Stimulated activated CD8-positive, alpha-beta memory T cell treated with anti-CD3 and anti-CD28 coated beads, Interleukin-7, amount 100 ng/mL, for 48 hours (primary cell): ENCODE measurements at places on chromosomes 2 and 18.

DNA sequence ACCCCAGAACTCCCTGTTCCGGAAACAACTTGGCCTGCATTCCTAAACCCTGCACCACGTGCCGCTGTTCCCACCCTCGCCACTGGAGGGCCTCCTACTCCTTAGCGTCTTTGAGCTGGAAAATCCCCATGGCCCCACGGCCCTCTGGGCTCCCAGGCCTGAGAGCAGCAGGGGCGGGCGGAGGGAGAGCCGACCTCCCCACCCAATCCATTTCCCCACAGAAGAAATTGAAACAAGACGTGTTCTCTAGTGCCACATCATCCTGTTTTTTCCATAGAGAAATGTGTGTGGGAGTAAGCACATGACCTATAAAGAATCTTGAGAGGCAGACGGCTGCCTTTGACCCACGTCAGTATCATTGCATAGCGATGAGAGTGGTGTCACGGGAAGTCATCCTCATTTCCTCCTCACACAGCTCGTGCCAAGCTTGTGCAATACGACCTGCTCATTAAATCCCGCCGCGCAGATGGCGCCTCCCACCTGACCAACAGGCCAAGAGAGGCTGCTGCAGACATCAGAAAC is 79.2 kb downstream of the LAMA1 start:
- DNase-seq: no peak

DNA sequence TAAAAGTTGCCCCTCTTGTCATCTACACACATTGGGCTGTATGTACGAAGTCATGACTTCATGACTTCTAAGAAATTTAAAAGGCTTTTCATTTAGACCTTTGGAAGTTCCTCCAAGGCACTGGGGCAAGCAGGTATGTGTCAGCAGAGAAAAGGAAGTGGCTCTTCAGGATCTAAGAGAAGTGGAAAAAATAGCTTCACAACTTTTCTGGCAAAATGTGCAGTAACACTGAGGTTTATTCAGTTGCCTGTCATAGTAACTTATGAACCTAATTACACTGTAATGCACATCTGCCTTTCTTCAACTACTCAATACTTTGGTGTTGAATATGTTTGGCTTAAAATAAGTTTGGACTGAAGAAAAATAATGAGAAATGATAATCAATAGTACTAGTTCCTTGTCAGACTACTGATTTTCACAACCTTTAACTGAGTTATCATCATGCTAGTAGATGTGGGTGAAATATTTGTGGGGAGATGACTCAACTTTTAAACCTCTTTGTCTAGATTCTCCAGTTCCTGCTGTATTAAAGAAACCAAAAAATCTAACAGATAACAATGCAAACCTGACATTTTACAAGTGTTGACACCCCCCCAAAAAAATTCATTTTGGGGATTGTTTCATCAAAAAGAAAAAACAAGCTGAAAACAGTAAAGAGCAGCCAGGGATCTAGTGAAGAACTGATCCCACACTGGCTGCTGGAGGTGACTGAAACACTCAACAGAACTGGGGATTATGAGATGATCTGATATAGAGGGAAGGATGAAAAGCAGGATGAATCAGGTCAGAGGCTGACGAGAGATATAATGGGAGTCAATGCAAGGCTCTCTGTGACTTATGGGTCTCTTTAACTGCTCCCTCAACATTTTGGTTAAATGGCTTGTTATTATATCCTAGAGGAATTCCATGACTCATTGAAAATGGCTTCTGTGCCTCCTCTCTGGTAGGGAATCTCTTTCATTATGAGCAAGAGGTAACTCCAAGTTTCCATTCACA is 84.6 kb downstream of the COLEC12 start:
- DNase-seq: no peak

- DNase-seq: no peak
These were observed 286.0 kb downstream of the LPIN1 start for GRCh38 chr2:12032398-12032797.

- DNase-seq: no peak
These were observed 3.0 kb downstream of the CNNM4 start for GRCh38 chr2:96763511-96764252.

GRCh38 chr2:144524118-144525009 is 4.4 kb upstream of the ZEB2 start:
- DNase-seq: no peak

DNA sequence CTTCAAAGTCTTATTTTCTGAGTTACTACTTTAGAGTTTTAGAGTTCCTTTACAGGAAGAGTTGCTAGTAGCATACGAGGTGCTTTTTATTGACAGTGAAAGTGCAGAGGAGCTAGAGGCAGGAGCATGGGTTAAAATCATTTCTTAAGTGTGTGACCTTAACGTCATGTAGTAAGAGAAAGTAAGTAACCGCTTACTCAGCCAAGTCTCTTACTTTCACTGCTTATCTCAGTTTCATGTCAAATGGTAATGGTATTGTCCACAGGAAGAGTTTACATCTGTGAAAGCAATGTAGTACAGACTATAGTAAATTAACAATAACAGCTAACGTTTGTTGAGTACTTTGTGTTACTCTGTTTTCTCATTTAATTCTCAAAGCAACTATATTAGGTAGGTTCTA is 12.6 kb downstream of the NDUFAF7 start:
- no peak for DNase-seq

DNA sequence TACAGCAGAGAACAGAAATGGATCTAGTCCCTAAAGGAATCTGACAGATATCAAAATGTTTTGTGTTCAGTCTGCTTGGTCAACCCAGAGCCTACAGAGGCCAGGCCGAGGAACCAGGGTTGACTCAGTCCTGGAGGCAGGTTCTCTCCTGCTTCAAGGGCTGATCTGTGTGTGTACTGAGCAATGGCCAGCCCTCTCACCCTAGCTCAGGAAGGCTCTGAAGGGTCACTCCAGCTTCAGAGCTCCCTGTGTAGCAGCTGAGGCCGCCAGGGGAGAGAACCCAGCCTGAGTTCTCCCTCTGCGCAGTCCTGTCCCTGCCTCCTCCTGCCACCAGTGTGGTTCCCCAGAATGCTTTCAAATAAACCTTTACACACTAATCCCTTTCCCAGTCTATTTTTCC is 41.1 kb downstream of the NEURL3 start:
- DNase-seq: no peak

DNA sequence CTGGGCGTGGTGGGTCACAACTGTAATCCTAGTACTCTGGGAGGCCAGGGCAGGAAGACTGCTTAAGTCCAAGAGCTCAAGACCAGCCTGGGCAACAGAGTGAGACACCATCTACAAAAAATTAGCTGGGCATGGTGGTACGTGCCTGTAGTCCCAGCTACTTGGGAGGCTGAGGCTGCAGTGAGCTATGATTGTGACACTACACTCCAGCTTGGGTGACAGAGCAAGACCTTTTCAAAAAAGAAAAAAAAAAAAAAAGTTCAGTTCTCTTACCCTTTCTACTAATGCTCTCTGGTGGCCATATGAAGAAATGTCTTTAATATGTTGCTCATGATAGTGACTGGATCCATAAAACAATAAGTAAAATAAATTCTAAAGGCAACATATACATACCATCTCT is 14.9 kb downstream of the TYW5 start:
- no peak for DNase-seq

DNA sequence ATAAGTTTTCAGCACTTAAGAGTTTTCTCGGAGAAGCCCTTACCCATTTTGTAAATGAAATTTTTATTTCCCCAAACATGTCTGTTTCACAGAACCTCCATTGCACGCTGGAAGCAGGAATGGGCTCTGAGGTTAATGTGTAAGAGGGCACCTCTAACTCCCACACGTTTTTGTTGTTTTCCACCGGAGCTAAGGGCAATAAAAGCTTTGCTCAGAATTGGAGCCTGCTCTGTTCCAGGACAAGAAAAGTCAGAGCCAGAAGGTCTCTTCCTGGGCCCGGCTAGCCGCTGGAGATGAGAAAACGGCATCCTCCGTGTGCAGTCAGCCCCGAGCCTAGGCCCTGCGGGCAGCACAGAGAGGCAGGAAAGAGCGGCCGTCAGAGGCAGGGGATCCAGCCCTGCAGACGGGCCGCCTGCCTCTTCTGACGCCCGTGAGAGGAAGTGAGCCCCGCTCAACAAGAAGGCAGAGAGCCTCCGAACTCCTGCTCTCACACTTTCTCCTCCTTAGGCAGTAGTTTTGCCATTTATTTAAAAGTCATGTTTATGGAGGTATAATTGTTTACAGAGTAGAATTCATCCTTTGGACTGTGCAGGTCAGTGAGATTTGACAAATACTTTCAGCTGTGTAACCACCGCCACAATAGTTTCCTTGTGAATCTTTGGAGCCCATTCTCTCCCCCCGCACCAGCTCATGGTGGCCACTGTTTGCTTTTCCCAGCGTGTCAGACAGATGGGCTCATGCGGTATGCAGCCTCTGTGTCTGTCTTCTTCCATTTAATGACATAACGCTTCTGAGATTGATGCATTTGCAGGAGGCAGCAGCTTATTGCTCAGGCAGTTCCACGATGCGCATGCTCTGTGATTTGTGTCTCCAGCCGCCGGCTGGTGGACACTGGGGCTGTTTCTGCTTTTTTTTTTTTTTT is 117.3 kb downstream of the GALR1 start:
- DNase-seq: no peak

DNA sequence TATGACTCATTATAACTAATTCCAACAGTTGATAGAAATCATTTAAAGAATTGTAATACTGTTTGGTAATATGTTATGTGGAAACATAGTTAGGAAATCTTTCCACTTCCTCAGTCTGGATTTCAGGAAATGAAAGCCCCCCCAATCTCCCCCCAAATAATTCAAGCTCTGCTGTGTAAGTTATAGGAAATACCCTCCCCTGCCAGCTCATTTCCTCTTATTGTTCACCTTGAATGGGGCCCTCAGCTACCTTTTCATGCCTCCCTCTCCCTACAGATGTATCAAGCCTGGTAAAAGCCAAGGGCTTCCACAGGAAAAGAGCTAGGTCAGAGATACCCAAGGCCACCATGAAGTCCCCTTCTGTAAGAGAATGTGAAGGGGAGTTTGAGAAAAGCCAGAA is 155.5 kb downstream of the CNTNAP5 start:
- no peak for DNase-seq

GRCh38 chr2:148259674-148260073 is 238.8 kb downstream of the MBD5 start:
- DNase-seq: no peak

- DNase-seq: no peak
These were observed 86.0 kb downstream of the COL3A1 start for GRCh38 chr2:189060096-189060642.

DNA sequence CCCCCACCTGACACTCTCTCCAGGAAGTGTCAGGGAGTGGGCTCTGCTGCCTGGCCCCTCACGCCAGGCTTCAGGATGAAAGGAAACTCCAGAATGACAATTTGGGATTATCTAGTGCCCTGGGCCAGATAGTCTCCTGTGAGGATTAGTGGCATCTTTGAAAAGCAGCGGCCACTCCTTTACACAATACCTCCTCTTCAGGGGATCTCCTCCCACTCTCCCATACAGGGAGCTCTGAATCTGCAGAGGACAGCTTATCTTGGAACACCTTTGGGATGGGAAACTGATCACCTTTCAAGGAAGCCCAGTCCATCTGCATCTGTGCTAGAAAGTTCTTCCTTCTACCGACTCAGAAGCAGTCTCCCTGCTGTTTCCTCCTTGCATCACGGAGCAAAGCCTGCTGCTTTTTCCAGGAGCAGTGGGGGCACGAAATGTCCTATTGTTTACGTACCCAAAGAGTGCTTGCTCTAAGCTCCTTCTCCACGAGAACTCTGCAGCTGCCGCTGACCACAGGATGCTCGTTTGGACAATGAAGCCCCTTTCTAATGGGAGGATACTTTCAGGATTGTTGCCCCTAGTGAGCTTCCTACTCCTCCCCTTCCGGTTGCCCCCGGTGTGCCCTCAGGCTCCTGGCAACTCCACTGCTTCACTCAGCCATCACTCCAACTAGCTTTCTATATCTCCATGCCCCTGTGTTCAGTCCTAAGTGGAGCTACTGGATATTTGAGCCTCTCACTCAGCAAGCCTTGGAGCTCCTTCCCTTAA is 31.5 kb downstream of the SIX3 start:
- no peak for DNase-seq

DNA sequence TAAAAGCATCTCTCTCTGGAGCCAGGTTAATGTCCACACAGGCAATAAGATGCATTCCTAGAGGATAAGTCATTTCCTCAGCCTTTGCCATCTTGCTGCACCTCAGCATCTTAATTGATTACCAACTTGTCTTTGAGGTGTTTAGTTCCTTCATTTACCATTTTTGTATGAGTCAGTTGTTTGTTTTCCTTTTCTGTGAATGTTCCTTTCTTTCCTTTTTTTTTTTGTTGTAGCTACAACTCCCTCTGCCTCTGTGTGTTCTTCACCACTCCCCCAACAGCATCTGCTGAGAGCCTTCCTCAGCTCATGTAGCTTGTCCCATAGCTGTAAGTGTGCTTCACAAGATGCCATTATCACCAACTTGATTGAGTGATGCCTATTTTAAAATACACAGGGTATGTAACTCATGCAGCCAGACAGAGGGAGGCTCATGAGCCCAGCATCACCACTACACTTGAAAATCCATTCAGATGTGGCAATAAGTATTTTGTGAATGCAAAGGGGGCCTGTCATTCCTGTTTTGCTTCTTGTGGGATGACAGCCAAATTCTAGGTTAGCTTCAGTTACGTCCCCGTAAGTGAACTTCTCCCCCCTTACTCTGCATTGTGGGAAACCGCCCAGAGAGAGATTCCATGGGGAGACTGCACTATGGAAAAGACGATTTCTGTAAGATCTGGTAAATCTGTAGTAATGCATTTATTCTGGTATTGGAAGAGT is 315.9 kb upstream of the ZEB2 start:
- DNase-seq: no peak

GRCh38 chr18:30775629-30776028 is 266.9 kb downstream of the DSC3 start:
- no peak for DNase-seq

DNA sequence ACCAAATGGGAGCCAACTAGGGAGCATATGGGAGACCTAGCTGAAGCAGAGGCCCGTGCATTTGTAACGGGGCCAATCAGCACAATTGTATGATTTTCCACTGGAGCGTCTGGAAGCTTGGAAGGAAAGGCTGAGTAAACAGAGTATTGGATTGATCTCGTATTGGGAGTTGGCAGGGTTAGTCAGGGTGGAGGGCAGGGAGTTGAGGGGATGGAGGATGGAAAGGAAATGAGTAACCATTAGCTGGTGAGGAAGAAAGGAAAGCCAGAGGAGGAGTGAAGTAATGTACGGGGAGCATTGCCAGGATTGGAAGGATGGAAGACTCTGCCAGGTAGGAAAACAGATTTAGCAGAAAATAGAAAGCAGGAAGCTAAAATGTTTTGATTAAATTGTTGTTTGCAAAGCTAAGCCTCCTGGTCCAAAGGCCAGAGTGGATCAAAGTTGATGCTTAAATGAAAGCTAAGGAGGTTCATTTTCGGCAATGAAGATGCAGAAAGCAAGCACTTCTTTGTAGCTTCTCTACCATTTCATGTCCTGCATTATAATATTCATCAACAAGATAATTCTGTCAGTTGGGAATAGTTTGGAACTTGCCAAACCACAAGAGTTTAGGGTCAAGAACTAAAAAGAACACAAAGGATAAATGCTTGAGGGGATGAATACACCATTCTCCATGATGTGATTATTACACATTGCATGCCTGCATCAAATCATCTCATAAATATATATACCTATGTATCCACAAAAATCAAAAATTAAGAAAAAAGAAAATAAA is 75.6 kb upstream of the TTN start:
- DNase-seq: no peak

GRCh38 chr18:9971313-9971920 is 57.6 kb downstream of the VAPA start:
- peak; percentile 23 for DNase-seq
